Astrocyte of the hippocampus (primary cell): ENCODE measurements at places on chromosomes 4 and X.
A peak's percentile ranks its signal among the peaks of the same experiment; 100 is the strongest.

DNA sequence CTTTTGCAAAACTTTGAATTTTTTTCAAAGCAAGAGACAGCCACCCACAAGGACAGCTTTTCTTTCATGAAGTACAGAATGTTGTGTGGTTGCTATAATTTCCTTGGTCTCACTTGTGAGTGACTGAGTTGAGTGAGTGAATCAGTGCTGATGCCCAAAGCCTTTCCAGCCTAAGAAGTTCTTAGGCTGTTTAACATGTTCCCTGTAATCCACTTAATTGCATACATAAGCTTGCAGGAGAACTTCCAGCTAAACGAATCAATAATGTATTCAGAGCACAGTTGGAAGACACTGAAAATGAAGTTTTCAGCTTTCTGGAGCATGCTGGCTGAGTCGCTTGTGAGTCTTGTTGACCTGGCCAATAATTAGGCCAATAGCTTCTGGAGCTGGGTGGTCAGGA, 42.0 kb upstream of the GK2 start:
- peak; percentile 11 for DNase-seq

DNA sequence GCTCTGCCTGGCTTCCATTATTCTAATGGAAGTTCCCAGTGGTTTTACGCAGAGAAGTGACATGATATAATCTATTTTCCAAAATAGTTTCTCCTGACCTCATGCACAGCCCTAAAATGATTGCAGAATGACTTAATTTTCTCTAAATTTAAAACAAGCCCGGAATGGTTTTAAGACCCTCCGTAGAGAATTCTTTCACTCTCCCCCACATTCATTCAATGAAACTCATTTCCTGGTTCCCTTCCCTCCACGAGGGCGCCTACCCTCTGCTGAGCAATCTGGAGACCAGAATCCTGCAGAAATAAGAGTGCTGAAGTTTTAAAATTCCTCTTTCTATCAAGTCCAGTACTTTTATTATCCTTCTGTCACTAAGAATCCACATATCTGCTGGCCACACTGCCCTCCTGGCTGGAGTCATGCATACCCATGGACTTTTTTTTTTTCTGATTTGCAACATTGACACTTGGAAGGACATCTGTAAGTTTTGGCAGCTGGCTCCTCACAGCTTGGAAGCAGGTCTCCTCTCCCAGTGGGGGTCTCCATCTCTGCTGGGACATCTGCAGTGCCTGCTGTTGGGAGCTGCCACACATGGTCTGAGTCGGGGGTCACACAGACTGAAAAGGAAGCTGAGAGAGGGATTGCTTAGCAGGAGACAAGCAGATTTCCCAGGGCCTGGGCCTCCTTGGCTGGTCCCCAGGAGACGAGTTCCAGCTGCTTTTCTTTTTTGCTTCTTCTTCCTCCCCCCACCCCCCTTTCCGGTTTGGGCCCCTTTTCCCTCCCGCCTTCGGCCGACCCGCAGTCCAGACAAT, 86.1 kb downstream of the SOWAHB start:
- peak; percentile 44 for DNase-seq

DNA sequence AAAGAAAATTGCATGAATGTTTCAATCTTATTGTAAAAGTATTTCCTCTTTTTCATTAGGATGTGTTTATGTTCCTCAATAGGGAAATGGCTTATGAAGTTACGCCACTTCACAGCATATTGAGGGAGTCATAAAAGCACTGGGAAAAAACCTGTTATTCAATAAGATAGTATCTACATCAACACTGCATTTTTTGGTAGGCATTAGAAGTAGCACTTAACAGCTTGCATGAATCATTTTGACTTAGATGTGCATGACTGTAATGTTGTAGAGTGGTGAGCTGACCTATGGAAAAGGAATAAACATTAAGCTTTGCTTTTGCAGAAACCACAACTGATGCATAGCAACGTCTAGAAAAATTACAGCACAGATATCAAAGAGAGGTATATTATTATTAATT, 111.2 kb upstream of the GRXCR1 start:
- no peak for DNase-seq

- no peak for DNase-seq
These were observed 646.2 kb downstream of the TRAM1L1 start for GRCh38 chr4:116438981-116439729.

GRCh38 chrX:31506360-31506759, 434.5 kb upstream of the FTHL17 start:
- DNase-seq, result no peak

- no peak for DNase-seq
These were observed 40.4 kb upstream of the LAS1L start for GRCh38 chrX:65575022-65575421.

GRCh38 chrX:68498044-68498507, 775 bp upstream of the YIPF6 start:
- DNase-seq, result no peak

DNA sequence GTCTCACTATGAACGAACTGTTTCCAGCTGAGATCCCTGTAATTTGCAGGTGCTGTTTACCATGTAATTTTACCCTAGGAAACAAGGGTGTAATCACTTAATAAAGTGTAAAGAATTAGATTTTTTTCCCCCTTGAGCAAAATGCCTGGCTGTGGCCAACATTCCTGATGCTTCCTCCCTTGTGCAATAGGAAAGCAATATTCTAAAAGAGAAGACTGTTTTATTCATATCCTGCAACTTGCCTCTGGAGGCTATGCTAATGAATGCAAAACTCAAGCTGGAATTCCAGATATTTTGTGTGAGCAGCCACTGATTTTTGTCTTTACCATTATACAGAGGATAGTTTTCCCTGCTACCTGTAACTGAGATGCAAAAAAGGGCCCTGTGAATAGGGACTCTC, 98.0 kb downstream of the AWAT2 start:
- no peak for DNase-seq

DNA sequence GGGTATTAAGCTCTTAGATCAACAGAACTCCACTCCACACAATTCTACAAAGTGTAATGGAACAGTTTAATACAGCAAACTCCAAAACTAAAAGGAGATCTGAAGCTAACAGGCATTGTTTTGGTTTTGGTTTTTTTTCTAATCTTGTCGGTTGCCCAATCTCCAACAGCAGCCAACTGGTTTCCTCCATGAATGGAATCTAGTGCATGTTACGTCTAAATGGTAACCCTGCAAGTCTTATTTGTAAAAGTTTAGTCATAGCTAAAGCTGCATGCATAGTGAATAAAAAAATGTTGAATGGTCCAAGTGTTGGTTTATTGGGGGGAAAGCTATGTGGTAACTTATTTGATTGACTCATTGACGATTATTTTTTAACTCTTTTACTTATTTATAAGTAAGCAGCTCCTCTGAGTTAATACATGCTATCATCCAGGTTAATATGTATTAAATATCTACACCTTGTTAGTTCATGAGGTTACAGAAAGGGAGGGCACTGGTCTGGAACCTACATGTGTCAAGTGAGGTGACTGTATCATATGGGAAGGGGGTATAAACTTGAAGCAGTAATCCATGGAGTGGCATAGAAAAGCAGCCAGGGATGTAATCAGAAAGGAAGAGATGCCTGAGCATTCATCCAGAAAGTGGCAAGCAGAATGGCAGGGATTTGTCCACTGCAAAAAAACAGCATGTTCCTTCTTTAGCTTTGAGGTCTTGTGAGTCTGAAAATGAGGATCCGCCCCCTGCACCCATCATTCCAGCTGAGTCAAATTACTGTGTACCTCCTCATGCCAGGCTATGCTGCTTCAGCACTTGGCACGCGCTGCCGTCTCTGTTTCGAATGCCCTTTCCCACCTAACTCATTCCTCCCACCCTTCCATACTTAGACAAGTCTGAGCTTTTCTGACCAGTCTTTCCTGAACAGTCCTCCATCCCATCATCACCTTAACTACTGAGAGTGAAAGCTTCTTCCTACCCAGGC, 81.7 kb downstream of the PDGFC start:
- peak; percentile 49 for DNase-seq
